ENCODE measurements at places on chromosomes 1 and 21.

DNA sequence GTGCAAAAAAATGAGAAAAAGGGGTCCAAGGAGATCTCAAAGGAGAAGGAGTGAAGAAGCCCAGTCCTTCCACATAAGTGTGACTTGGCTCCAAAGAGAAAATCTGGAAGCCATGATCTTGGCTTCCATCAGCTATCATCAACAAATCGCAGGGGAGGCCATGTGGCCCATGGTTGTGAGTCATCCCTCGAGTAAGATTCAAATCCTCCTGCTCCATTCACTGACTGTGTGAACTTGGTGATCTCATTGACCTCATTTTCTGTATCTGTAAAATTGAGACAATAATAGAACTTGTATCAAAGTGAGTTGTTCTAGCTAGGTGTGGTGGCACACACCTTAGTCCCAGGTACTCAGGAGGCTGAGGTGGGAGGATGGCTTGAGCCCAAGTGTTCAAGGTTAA is 79.1 kb upstream of the OLIG2 start:
- no peak for DNase-seq

DNA sequence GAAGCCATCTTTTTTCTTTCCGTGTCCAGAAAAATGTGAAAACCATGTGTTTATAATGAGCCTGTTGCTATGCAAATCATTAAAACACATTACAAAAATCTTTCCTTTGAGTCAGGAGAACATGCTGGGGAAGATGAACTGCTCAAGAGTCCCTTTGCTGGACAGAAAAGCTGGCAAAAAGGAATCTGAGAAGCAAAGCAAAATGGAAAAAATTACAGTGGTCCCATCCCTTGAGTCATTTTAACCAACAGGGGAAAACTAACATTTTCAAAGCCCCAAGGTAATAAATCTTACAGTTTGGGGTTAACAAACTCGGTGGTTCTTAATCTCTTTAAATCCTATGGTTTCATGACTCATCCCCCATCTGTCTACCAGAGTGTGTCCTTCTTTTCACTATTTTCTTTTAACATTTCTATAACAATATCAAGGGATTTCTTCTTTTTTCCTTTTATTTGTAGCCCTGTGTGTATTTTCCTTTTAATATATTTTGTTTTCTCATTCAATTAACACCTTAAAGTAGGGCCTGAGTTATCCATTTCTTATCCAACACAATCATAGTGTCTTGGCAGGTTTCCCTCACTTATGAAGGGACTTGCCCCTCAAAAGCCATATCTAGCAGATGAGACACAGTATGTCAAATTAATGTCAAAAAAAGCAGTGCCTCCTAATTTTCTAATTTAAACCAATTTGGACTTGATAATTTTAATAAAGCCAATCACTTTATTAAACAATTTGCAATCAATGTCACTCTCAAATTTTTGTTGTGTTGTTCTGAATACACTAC is 105.4 kb downstream of the PTPN14 start:
- peak; percentile 52 for DNase-seq

GRCh38 chr1:174114106-174114505 is 45.2 kb upstream of the RABGAP1L start:
- no peak for DNase-seq

DNA sequence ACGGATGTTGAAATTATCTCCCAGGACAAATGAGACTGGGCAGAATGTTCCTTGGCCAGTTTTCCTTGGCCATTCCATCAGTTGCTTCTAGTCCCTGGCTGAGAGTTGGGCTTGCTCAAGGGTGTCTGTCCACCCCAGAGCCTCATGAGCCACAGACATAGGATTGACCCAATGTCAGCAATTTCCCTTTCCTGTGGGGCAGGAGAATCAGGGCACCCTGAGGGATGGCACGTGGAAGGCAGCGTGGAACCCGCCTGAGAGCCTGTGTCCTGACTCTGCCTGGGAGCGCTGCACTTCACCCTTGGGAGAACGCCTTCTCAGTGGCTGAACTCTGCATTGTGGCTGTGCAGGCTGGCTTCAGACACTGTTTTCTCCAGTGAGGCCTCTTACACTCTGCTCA is 71.3 kb upstream of the B3GALNT2 start:
- DNase-seq: no peak

DNA sequence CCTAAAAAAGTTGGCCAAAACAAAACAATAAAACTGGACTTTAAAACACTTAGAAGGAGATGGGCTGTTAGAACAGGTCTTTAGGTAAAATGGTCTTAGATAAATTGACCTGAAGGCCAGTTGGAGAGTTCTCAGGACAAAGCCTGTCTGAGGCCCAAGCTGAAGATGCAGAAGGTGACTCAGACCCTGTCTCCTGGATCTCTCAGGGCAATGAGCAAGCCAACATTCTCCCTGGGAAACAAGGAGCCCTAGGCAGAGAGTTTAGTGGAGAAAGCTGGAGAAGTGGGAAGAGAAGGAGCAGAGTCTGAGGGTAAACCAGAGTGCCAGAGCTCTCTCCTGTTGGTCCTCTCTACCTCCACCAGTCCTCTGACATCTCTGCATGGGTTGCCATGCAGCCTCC is 70.1 kb downstream of the FCRL5 start:
- DNase-seq: peak; percentile 8

DNA sequence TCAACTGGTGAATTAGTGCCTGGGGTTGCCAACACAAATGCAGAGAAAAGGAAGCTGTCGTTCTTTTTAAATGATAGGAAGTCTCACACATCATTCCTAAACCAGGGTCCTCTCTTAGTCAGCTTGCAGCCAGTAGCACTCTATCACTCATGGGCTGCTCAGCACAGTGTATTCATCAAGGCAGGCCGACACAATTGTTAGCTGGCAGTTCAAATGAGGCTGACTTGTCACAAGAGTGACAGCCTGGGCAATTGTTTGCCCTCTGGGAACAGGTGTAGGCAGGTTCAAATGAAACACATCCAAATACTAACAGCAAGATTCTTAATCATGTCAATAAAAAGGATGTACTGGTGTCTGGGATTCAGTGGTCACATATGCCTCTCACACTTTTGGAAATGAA is 76.9 kb downstream of the ERICH3 start:
- DNase-seq: no peak

GRCh38 chr1:177219554-177220458 is 49.0 kb downstream of the BRINP2 start:
- peak; percentile 39 for DNase-seq

DNA sequence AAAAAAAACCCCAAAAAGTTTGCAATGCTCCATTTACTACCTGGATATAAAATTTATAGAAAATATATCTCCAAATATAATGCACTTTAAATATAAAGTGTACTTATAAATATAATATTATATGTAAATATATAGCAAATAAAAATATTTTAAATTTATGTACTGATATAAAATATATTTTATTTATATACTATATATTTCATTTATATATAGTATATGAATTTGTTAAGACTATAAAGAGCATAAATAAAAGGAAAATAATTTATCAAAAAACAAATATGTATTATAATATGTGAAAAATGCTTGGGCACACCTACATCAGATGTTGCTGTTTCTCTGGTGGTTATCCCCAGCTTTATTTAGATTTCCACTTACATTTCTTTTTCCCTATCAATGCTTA is 71.0 kb upstream of the ZBTB18 start:
- DNase-seq: no peak

- peak; percentile 29 for DNase-seq
Measured at GRCh38 chr1:17581389-17582123, 42.1 kb downstream of the ARHGEF10L start.

DNA sequence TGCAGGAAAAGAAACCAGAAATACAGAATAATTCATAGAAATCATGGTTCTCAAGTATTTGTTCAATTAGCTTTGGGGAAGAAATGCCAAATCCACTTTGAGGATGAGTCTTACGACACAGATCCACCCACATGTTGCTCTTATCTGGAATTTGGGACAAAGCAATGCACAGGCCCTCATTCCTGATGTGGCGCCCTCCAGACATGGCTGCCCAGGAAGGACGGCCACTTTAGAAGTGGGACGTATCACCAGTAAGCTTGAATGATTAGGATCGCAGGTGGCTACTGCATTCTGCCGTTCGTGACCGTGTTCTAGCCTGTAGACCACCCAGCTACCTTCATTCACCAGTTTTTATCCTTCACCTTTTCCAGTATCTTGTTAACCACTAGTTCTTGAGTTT is 20.1 kb upstream of the NCMAP start:
- DNase-seq: no peak

GRCh38 chr1:205020466-205020865 is 22.5 kb upstream of the CNTN2 start:
- DNase-seq: no peak

DNA sequence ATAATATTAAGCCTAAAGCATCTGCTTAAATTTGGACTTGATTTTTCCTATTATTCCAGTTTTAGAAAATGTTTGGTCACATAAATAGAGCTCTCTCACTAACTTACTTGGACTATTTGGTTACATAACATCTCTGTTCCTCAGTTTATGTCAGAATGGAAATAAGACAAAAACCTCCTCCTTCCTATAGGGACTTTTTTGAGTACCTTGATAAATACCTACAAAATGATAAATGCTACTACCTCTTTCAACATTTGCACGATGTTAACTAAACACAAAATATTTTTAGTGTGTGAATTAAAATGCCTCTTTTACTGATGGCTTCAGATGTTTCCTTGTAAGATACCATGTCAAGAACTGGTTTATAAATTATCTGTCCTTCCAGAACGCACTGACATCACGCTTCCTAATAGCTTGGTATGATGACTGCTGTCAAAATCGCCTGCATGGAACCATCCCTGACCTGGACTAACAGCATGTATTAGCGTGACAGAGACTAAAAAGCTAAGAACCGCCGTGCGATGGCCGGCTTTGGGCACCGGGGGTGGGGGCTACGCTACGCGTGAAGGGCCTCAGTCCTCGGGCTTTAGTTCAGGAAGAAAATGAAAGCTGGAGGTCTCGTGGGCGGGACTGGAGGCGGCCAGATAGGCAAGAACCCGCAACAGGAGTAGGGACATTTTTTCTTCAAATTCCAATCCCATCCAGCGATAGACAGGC is 133.2 kb upstream of the BARHL2 start:
- DNase-seq: no peak

- DNase-seq: peak; percentile 97
Measured at GRCh38 chr21:38853421-38853919, 47.7 kb downstream of the ETS2 start.

GRCh38 chr1:7069931-7070330 is 284.7 kb downstream of the CAMTA1 start:
- no peak for DNase-seq

GRCh38 chr1:106120789-106121188 is 935.7 kb upstream of the PRMT6 start:
- no peak for DNase-seq

DNA sequence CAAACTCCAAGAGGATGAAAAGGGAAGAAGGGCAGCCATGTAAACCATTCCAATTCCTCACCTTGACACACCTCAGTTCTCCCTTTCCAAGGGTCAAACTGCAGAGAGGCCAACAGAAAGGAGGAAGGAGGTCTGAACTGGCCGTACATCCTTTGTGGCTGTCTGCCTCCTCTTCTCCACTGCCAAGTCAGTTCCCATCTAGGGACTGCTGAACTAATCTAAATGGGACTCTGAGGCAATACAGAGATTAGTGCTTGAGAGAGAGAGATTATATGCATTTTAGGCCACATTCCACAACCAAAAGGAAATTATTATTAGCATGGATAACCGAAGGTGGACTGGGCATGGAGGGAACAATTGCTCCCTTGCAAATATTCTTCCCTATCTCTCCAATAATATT is 2.7 kb downstream of the ARHGEF11 start:
- DNase-seq: no peak

DNA sequence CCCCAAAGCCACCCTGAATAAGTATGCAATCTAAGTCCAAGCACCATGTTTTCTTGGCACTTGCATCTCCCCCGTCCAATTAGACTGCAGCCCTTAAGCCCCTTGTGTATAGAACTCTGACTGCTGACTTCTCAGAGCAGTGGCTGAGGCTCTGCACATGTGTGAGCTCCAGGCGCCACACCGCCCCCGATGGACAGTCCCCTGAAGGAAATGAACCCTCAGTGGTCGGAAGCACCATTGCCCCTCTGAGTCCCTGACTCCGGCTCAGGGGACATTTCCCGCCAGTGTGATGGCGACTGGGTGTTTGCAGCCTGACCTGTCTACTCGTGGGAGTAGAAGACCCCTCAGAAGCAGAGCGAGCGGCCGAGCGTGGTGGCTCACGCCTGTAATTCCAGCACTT is 37.2 kb upstream of the SCCPDH start:
- no peak for DNase-seq

- no peak for DNase-seq
Measured at GRCh38 chr1:192706936-192707335, 71.0 kb downstream of the RGS13 start.

DNA sequence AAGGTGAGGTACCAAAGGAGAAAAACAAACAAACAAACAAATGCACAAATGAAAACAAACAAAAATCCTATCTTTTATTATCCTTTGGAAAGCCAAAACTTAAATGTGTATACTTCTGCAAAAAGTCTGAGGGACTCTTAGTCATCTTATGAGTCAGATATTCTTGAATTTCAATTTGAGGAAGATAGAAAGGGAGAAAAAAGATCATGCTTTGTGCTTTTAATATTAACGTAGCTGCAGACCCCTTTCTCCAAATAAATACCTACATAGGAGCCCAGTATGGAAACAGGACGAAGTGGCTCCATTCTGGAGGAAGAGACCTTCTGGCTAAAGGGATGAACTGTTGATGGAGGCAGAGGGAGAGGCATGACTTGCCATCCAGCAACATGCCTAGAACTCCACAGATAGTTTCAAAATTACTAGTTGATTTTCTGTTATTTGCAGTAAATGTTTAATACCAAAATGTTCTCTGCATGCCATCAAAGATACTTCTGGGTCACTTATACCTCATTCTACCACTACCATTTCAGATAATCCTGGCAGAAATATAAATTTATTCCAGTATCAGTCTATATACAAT is 25.4 kb downstream of the NUP210L start:
- DNase-seq: peak; percentile 61

DNA sequence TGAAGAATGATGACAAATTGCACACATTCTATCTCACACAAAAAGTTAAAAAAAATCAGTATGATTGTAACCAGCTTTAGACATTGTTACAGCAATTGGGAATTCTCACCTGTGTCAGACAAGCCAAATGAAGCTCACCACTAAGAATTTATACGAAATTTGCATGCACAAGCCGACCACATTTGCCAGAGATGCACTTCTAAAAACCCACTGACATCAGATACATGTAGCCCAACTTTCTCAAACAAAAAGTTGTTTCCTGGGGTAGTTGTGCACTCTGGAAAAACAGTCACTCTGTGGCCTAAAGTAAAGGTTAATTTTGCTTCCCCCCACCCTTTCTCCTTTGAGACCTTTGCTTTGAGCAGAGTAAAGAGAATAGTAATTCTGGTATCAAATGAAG is 67.9 kb upstream of the IL12RB2 start:
- DNase-seq: no peak

- DNase-seq: peak; percentile 46
Measured at GRCh38 chr1:59568158-59568935, 246.4 kb upstream of the HOOK1 start.

DNA sequence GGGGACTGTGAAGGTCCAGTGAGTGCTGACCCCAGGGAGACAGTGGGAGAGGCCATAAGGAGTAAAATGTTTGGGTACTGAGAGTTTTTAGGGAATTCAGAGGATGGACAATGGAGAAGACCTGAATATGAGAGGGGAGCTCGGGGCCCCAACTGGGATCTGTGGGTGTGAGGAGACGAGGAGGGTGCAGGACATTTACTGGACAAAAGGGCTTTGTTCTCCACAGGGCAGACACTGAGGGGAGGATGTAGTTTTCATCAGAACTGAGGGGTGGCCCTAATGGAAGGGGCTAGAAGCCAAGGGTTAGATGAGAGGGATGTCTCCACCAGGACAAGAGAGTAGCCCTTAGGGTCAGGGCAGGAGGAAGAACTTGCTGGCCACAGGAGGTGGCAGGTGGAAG is 30.0 kb downstream of the TMCC2 start:
- DNase-seq: no peak

GRCh38 chr1:20248971-20249612 is 41.6 kb upstream of the VWA5B1 start:
- no peak for DNase-seq
